ENCODE measurements at places on chromosomes 5 and 9.

GRCh38 chr5:108366500-108366899, 15.4 kb downstream of the FBXL17 start:
- no peak for DNase-seq

- DNase-seq: no peak
These were observed 21.0 kb upstream of the POMT1 start for GRCh38 chr9:131481441-131482342.

DNA sequence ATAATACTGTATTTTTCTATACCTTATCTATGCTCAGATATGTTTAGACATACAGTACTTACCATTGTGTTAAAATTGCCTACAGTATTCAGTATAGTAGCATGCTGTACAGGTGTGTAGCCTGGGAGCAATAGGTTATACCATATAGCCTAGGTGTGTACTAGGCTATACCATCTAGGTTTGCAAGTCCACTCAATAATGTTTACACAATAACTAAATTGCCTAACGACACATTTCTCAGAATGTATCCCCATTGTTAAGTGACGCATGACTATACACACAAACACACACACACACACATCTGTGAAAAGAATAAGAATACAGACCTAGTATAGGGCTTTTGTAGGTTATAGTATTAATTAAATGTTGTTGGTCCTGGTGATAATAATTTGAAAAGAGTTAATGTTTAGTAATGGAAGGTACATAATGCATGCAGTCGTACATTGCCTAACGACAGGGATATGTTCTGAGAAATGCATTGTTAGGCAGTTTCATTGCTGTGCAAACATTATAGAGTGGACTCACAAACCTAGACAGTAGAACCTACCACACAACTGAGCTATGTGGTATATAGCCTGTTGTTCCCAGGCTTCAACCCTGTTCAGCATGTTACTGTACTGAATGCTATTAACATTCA, 13.6 kb downstream of the TDRD7 start:
- no peak for DNase-seq

DNA sequence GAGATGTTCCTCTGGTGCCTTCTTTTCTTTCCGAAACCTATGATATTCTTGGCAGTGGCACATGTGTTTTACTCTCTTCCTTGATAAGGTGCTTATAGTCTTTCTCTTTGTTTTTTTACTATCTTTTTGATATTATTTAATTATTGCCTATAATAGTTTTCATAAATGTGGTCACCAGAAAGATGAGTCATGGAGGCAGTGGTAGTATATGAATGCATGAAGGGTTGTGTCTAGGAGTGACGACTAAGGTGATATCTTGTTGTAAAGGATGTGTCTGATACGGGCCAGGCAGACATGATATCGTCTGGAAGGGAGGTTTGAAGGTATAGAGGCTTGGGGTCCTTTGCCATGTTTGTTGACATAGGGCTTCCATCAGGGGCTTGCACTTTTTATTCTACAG, 36.8 kb downstream of the SLC44A1 start:
- DNase-seq: no peak

DNA sequence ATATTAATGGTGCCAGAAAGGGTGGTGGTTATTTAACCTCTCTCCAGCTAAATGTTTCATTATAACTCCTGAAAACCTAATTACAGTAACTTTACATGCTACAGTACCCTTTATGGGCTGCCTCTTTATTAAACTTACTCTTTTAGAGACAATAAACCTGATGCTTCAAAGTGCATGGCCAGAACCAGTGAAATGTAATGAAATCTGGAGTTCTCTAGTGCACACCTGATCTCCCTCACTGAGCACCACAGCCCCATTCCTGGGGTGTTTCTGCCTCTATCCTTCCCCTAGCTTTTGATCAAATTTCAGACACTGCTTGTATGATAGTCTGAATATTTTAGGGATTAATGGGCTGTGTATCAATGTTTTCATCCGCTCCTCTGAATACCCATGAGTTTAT, 306.5 kb upstream of the WWC1 start:
- DNase-seq: no peak

DNA sequence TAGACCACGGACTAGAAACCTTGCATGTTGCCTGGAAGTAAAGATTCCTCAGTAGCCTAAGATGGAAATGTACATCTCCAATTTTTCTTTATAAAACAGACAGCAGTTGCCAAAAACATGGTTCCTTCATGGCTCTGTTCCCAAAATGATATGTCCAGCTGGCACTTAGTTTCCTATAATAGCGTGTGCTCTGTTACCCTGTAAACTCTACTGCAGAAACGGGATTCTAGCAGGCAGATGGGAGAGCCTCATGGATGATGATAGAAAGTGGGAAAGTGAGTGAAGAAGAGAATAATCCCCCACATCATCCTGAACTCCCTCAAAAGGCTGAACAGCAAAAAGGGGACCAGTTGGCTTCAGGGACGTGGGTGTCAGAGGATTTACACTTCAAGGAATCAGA, 118.2 kb downstream of the FRMD3 start:
- no peak for DNase-seq

- DNase-seq: no peak
These were observed 28.2 kb downstream of the PTGES start for GRCh38 chr9:129724456-129725190.

DNA sequence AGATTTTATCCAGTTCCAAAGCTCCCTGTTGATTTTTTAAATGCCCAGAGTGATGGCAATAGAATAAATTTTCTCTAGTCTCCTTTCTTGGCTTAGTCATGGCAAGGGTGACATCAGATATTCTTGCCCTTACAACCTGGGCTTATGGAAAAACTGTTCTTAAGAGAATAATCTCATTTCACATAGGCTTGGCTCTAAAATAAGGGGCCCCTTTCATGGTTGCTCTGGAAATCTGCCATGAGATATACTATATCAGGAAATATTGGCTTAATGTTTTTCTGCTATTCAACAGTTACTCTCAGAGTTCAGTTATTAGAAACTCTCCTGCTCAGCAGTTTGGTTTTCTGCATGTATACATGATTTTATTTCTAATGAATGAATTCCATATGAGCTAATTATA, 7.8 kb downstream of the HMHB1 start:
- no peak for DNase-seq

- no peak for DNase-seq
These were observed 102.3 kb upstream of the MSX2 start for GRCh38 chr5:174622067-174622466.

DNA sequence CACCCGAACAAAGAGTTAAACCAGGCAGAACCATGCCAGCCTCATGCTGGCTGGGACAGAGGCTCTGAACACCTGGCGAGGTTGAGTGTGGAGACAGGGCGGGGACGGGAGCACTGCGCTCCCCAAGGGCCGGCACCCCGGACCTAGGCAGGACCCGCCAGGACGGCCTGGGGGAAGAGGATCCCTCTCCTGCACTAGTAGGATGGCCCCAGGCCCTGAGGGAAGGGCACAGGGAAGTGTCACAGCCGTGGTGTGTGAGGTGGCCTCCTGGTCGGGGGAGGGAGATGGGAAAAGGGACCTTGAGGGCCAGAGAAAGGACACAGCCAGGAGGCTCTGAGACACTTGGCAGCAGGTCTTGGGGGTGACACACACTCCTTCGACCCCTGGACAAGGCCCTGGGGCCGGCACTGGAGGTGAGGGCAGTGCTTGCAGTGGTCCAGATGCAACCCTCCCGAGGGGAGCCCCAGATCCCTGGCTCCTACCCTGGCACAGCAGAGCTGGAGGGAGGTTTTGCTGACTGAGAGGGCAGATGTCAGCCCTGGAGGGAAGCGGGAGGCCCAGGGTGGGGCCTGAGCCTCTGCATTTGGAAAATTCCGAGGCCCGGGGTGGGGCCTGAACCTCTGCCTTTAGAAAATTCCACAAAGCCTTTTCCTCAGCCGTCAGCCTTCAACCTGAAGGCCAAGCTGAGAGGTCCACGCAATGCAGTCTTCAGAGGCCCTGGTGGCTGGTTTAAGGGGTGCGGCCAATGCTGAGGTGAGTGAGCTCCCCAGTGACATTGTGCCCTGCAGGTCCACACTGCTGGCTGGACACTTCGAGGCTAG, 24.8 kb upstream of the TERT start:
- no peak for DNase-seq

GRCh38 chr5:60916646-60917045, 28.2 kb downstream of the ERCC8 start:
- peak; percentile 1 for DNase-seq

- no peak for DNase-seq
These were observed 3.6 kb upstream of the IL17B start for GRCh38 chr5:149382517-149383220.

GRCh38 chr9:87720173-87720572, 5.7 kb upstream of the CTSL start:
- no peak for DNase-seq

GRCh38 chr5:120684749-120685415, 220.8 kb downstream of the PRR16 start:
- DNase-seq: no peak

DNA sequence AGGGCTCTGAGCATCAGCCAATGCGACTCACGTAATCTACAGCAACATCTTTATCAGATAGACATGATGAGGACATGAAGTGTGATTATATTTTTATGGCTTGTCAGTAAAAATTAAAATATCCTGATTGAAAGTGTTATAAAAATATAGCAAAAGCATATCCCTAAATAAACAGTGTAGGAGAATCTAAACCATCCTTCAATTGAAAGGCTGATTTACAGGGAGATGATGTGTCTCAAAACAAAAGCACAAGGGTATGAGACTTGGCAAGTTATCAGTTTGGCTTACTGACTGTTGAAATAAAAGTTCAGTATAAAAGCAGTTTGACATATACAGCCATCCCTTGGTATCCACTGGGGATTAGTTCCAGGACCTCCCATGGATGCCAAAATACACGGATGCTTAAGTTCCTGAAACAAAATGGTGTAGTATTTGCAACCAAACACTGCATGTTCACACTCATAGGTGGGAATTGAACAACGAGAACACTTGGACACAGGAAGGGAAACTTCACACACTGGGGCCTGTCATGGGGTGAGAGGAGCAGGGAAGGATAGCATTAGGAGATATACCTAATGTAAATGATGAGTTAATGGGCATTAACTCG, 149.9 kb upstream of the MAP1B start:
- no peak for DNase-seq

- DNase-seq: no peak
These were observed 4.8 kb downstream of the THG1L start for GRCh38 chr5:157735991-157736390.

DNA sequence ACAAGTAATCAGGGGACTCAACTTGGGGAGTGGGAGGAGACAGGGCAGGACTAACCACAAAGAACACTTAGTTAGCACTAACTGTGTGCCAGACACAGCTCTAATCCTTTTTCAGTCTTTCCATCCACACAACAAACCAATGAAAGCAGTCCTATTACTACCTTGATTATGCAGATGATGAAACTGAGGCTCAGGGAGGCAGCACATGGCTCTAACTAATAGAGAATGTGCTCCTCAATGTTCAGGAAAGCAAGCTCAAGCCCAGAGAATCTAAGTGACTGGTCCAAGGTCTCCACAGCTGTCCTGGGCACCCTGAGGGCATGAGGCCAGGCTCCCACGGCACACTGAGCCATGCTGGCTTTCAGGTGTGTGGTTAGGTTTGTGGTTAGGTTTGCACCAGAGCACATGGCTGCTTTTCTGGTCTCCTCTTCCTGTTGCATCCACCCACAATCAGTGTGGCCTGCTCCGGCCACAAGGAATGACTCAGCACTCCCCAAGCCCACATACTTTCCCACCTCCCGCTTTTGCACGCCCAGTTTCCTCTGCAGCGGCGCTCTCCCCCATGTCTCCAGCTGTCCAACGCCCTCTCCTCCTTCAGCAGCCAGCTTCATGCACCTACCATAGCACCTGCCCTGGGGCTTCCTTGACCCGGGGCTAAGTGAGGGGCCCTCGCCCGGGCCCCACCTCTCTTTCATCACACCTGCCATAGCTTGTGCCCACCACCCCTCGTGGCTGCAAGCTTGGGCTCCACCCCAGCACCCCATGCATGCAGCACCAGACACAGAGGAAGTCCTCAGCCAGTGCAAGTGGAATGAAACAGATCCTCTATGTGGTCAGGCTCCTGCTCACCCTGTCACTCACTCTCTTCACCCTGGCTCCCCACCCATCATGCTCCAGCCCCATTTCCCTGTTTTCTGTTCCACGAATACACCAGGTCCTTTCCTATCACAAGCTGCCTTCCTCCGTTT, 133.1 kb downstream of the GABBR2 start:
- DNase-seq: peak; percentile 87

- no peak for DNase-seq
These were observed 500.2 kb upstream of the CDH6 start for GRCh38 chr5:30693326-30693725.
